ENCODE measurements at places on chromosomes 12 and 14.

GRCh38 chr12:42935756-42936155, 346.2 kb upstream of the PRICKLE1 start:
- no peak for DNase-seq

DNA sequence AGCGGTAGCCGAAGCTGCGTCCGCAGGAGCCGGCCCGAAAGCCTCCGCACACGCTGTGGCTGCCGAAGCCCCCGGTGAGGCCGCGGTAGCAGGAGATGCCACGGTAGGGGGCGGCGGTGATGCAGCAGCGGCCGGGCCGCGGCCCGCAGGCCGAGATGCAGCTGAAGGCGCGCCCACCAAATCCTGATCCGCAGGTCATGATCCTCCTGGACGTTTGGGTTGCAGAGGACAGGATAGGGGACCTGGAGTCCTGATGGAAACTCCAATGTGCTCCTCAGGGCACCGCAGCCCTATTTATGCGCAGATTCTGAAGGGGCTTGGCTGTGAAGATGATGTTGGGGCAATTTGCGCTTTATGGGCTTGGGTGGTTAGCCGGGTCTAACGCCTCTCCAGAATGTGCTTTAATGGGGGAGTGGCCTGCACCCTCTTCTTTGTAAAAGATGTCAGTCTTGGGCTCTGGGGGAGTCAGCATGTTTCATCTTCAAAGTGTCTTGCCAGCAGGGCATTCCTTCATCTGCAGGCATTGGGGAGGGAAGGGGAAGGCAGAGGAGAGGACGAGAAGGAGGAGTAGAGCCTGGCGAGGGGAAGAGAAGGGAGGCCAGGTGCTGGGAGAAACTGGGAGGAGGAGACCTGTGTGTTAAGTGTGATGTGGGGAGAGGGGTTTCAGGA, at the start of gene KRT81:
Gene KRT81, minus strand, starts transcription at position 268 of the 669 bp plus-strand sequence. Its CDS starts 69 bp downstream, at position 199.
- no peak for DNase-seq

GRCh38 chr12:109029411-109029810, 8.5 kb upstream of the SVOP start:
- DNase-seq: no peak

- DNase-seq: no peak
Observed at GRCh38 chr12:126201981-126202537, 1136.8 kb downstream of the AACS start.

- no peak for DNase-seq
Observed at GRCh38 chr12:123139926-123140675, 10.8 kb downstream of the PITPNM2 start.

DNA sequence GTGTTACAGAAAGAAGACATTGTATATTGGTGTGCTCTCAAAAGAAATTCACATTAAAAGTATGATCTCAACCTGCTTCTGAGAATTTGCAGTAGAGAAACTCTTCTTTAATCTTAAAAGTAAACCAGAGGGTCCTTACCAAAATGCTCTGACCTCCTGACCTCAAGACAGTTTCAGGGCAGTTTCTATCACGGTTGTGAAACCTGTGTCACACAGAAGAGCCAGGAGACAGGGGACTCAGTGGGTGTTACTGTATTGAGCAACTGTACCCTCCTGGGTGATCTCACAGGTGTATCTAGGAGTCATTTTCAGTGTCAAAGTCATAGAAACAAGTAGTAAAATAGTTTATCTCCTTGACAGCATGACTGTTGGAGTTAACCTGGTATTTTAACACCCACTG, 178.0 kb downstream of the GRIP1 start:
- no peak for DNase-seq

GRCh38 chr12:2248901-2249381, 196.2 kb downstream of the CACNA1C start:
- DNase-seq: no peak

DNA sequence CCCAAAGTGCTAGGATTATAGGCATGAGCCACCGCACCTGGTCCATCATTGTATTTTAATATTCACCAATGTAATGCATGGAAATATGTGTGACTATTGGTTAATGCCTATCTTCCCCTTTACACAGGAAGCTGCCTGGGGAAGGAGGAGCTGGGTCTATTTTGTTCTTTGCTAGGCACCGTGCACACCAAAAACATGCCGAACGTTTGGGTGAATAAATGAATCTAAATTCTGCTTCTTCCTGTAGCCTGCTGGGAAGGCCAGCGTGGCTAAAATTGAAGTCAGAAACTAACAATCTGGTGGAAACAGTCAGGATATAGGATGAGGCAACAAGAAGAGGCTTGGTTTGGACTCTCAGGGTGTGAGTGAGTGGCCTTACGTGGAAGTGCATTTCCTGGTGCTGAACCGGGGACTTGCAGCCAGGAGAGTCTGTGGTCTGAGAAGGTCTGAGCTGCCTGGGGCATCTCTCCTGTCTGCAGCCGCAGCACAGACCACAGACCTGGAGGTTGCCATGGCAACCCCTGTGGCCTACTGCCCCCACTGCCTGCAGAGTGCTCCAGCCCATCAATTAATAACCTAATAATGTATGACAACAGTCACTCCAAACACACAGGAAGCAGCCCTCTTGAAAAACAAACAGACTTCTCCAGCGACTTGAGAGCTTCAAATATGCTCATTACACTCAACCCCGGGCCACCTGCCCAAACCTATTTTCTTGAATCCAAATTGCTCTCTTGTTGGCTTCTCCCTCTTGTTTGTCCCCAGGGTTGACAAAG, 5.5 kb upstream of the GPR68 start:
- peak; percentile 60 for DNase-seq

GRCh38 chr12:6828781-6829535, 751 bp downstream of the P3H3 start:
- DNase-seq: peak; percentile 10

DNA sequence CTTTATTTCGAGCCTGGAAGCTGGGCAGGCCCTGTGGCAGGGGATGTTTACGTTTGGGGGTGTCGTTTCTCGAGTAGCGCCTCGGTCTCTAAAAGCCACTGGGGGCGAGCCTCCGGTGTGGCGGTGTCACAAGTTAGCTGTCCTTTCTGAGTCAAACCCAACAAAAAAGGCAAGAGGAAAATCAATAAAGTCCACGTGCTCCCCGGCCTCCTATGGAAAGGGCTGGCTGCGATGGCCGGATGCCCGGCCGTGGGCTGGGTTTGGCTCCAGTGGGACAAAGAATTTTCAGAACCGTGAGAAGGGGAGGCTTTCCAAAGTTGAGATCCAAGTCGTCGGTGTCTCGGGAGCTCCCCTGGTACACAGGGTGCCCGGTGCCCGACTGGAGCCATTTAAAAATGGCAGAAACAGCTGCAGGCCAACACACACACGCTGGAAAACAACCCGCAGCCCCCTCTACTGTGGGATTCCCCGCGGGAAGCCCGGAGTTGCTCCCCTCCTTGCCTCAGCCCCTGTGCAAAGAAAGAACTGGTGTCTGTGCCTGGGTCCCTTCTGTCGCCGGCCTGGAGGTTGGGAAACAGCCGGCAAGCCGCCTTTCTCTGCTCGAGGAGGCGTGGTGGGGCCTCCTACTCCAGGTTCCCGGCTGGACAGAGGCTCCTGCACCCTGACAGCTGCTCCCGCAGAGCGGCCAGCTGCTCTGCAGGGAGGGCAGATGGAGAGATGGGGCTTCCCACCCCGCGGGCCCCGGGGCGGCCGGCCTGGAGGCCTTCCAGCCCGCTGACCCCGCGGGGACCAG, 1.9 kb downstream of the BCL7A start:
- peak; percentile 46 for DNase-seq

DNA sequence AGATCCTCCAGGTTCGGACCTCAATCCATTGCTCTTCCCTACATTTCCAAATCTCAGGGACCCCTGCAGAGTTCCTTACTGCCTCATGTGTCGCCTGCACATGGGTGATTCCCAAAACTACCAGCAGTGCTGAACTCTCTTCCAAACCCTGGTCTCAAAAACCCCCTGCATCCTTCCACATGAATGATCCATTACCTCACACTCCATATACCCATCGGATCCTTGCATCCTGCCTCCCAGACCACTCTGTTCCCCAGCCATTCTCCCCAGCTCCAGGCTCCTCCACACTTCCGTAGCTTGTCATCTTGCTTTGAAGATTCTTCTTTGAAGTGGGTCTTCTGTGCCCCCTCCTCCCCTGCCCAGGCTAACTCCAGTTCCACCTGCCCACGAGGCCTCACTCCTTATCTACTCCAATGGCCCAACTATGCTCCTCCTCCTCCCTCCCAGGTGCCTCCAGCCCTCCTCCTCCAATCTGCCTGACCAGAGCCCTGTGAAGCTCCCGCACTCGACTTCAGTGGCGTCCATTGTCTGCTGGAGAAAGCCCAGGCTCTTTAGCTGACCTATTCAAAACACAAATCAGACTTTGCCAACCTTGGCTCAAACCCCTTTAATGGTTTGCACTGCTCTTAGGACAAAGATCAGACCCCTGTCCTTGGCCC, 13.8 kb downstream of the RAPGEF3 start:
- DNase-seq: no peak

DNA sequence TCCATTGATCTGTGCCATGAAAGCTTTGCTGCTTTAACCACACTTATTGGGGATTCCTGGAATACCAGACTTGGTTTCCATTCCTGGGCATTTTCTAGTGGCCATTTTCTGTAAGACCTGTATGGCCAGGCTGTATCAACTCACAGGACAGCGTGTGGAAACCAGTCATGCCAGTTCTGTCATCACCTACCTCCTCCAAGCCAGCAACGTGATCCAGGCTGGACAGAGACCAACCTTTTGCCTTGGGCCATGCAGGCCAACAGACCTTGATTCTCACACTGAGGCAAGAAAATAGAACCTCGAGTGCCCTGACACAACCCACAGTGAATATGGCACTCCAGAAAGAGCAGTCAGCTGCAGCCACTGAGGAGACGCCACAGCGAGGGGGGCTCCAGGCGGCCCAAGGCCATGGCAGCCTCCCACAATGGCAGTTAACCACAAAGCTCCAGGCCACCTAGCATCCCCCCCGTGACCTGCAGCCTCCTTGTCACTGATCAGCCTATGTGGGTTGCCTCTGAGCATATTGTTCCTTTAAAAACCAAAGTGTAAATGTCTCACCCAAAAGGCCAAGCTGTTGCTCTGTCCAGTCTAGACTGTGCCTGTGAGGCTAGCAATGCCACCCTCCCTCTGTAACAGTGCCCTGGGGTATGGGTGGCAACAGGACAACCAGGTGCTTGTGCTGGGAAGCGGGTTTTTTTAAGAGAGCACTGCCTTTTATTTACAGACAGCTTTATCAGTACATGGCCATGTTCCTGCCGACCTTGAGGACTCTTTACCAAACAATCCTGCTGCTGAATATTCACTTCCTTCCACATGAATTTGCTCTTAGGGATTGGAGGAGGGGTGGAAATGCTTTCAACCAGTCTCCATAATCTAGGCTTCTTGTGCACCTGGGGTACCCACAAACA, 168.7 kb upstream of the HIF1A start:
- no peak for DNase-seq

GRCh38 chr12:130014485-130014807, 110.6 kb upstream of the TMEM132D start:
- no peak for DNase-seq

GRCh38 chr12:96237465-96238077, 43.4 kb downstream of the ELK3 start:
- DNase-seq: peak; percentile 94

DNA sequence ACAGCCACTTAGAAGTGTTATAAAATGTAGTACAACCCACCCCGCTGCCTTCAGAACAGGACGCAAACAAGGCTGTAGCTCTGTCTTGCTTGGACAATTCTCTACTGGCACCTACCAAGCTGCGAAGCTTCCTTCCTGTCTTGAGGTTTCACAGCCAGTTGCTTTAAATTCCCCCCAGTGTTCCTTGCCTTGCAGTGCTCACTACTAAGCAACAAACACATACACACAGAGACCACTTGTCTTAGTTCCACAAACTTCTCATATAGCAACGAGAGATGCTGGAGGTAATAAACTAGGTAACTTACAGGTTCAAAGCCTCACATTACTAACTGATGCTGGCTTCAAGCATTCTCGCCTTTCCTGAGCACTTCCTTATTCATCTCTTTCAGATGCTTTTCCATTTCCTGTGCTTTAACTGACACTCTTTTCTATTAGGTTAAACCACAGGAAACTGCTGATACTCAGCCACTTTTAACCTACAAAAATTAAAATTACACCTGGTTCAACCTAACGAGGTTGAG, 91.5 kb upstream of the PTGDR start:
- peak; percentile 89 for DNase-seq

- DNase-seq: no peak
Observed at GRCh38 chr14:85423889-85424288, 106.1 kb upstream of the FLRT2 start.

DNA sequence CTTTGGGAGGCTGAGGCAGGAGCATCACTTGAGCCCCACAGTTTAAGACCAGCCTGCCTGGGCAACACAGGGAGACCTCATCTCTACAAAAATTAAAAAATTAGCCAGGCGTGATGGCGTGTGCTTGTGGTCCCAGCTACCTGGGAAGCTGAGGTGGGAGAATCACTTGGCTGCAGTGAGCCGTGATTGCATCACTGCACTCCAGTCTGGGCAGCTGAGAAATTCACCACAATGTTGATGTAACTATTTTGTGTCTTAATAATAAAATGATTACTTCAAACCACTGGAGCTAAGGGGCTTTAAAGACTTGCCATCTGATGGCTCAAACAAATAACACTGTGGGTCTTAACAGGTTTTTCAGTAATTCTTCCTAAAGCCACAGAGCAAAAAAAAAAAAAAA, 10.8 kb downstream of the ERH start:
- no peak for DNase-seq

DNA sequence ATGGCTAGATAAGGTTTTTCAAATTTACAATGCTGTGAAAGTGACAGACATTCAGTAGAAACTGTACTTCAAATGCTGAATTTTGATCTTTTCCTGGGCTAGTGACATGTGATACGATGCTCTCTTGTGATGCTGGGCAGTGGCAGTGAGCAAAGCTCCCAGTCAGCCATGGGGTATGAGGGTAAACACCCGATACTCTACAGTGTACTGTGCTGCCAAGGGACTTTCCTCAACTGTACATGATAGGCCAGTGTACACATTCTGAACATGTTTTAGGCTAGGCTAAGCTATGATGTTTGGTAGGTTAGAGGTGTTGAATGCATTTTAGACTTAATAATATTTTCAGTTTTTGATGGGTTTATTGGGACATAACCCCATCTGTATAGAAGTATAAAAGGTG, 17.6 kb downstream of the MBIP start:
- no peak for DNase-seq

DNA sequence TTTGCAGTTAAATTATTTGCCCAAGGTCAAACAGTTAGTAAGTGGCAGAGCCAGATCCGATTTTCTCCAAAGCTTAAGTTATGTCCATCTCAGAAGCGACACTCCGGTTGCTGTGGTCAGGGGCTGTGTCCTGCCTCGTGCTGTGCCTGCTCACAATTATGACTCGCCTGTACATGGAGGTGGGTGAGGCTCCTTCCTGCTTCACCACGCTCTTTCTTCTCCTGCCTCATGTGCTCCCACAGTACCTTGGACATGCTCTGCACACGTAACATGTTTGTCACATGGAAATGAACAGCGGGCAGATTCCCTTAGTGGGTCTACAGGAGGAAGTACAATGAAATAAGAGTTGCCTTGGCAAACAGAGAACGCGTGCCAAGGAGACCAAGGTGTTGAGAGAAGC, 62.2 kb upstream of the CCND2 start:
- DNase-seq: no peak

Measured in Kasumi-1 (cell line).